ENCODE measurements at places on chromosomes 12 and 14.

DNA sequence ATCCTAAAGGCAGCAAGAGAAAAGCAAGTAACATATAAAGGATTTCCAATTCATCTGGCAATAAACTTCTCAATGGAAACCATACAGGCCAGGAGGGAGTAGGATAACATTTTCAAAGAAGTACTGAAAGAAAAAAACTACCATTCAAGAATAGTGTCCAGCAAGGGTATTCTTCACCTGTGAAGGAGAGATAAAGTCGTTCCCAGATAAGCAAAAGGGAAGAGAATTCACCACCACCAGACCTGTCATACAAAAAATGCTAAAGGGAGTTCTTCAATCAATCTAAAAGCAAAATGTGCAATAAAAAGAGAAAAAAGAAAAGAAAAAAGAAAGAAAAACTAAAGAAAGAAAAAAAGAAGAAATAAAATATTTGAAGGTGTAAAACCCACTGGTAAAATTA lies 228.9 kb upstream of the AMIGO2 start:
- no peak for DNase-seq

- no peak for DNase-seq
Observed at GRCh38 chr12:104136577-104136976, 1.4 kb downstream of the NFYB start.

DNA sequence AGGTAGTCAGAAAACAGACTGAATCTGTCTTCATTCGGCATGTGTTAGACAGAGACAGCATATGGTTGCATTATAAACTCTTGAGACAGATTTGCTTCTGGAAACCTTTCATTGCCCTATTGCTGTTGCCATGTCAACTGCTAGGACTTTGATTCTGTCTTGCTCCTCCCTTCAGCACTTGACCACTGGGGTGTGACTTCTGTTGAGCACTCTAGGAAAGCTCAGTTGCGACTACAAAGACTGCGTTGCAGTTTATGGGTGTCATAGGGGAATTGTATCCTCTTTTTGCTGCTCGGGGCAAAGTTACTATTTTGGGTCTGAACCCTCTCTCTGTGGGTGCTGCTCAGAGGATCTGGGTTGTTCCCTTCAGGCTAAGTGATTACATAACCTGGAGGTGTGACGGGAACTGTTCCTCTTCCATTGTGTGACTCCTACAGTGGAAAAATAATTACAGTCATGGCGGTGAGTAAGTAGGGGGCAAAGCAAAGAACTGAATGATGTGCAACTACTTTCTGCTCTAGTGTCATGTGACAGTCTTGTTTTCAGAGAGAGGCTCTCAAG lies 44.3 kb upstream of the TRIM9 start:
- no peak for DNase-seq

- peak; percentile 82 for DNase-seq
Observed at GRCh38 chr14:68585690-68586089, 207.2 kb downstream of the ZFP36L1 start.
